ENCODE measurements at places on chromosomes 1 and 21. TPM values are rescaled to one million over a fixed set of nuclear protein-coding genes. Genes with fewer than 3 reads are reported as not detected.

GRCh38 chr1:234067581-234068337 lies 163.3 kb downstream of the SLC35F3 start:
- no peak for DNase-seq

DNA sequence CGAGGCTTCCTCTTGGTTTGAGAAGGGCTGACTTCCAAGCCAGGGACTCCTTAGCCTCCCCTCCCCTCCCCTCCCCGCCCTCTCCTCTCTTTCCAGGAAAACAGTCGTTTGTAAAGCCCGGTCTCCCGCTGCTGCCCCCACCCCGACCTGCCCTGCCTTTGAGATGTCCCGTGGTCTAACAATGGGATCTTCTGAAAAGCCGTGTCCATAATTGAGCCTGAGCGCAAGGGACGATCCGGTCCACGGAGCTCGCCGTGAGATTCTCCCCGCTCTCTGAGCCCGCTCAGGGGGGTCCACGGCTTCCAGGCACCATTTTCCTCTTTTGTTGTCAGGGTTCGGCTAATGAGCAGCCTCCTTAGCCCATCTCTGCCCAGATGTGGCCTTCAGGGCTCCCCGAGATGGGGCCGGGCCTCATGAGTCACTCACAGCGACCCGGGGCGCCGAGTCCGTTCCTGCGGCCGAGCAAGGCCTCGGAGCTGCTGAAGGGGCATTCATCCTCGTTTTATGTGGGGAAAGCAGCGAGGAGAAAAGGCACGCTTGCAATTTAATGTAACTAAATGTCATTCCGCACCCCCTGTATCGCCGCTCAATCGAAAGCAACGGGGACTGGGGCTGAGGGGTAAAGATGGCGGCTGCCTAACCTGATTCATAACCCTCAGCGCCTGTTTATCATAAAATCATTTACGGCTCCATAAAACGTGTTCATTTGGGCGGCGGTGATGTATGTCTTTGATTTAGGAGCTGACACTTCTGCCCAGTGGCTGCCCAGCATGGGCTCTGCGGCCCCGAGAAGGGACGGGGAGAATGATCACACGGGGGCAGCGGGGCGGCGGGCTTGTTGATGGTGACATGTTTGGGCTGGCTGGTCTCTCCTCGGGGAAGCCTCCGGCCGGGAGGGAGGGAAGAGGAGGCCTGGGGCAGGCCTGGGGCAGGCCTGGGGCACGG lies 232.6 kb upstream of the C1orf174 start:
- DNase-seq = no peak

DNA sequence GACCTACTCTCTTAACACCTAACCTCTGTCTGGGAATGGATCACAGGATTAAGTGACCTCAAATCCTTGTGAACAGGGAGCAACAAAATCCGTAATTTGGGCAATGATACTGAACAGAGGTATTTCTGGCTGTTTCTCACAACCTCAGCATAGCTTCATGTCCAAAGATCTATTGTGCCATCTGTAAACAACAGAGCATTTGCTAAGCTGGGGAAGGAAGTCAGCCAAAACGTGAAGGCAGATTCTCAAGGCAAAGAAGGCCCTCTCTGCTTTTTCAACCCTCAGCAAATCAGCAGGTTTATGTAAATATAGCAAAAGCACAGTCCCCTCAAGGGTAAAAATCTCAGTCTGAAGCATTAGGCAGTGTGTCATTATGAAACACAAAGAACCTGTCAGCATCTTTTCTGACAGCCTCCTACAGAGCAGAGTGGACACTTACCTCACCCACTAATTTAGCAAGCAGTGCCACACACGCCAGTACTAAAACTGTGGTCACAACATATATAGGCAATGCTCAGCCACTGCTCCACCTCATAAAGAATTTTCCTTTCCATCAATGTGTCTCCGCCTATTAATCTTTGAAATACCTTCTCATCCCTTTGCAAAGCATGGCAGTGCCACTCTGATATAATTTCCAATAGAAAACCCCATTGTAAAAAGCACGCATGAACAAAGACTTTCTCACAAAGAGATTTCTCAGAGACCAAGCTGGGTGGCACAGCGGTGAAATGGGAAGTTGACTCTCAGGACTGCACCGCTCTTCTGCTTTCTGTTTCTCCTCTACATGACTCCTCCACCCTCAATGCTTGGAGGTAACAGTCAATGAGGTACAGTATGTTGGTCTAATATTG lies 188.0 kb downstream of the RERE start:
- DNase-seq = no peak

- DNase-seq = no peak
Observed at GRCh38 chr1:75668813-75669212, 55.7 kb upstream of the ACADM start.

DNA sequence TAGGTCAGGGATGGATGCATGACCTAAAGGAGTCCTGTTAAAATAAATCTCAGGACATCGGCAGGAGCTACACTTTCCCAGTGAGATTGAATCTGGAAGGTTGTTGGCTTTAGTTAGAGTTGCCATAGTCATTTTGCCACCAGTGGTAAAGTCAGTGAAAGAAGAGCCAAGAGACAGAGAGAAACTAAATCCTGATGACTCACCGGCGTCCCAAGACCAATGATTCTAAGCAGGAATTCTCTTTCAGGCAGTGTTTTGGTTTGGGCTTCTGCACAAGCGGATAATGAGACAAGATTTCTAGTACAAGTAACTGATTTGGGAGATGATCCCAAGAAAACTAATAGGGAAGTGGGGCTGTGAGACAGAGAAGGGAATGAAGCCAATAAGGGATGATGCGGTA lies 88.8 kb upstream of the ETS2 start:
- no peak for DNase-seq

DNA sequence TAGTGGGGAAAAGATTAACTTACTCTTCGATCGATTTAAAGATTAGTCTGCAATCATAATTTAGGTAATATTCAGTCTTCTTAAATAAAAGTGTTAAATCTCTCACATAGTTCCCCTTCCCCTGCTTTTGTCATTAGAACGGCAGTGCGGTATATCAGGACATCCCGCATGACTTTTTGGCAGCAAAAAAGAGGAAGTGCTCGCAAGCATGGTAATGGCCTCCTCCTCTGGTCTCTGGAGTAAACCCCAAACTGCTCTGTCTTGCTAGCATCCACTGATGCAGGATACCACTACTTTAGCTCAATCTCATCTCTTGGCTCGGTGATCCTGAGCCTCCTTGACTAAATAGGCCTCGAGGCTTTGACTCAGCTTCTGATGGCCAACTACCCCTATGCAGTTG lies 78.7 kb upstream of the VAV3 start:
- DNase-seq = no peak

DNA sequence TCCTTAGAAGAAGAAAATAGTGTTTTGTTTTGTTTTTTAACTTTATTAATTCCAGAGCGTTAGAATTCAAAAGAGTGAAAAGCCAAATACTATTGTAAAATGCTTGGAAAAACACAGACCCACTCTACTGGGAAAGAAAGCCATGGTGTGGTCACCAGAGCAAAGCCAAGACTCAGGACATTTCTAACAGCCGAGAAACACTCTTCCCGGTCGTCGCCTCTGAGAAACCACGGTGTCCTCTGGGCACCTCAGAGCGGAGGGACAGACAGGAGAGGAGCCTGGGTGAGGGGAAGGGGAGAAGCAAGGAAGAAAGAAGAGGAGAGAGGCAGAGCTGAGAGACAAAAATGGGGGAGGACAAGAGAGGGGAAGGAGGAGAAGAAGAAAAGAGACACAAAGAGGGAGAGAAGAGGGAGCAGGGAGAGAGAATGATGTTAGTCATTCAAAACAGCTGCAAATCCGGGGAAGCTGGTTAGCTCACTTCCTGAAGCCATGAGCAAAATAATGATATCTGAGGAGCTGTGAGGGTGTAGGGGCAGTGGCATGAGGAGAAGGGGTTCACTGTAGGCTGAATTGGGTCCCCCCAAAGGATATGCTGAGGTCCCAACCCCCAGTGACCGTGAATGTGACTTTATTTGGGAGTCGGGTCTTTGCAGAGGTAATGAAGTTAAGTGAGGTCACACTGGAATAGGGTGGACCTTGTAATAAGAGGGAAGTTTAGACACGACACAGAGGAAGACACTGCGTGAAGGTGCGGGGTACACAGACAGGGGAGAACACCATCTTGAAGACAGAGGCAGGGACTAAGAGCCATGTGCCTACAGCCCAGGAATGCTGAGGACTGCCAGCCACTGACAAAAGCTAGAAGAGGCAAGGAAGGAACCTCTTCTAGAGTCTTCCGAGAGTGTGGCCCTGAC lies 58.2 kb upstream of the DMRTB1 start:
- DNase-seq = no peak

- DNase-seq = no peak
Observed at GRCh38 chr1:69171248-69171647, 396.5 kb upstream of the LRRC7 start.

Gene GPR37L1
- not detected for total RNA-seq

Gene RCSD1
- 86.3 TPM for total RNA-seq

Gene KHDRBS1
- 112 TPM for total RNA-seq

Gene NUDT4B
- 3.9 TPM for total RNA-seq

Gene CHD5
- total RNA-seq = 0.34 TPM

Gene TRIM63
- total RNA-seq = not detected

Gene VASH2
- total RNA-seq = not detected

Gene COG2
- 17.5 TPM for total RNA-seq

Gene OR2L8
- total RNA-seq = not detected

Gene LAMC1
- total RNA-seq = 0.33 TPM

Data from natural killer cell (primary cell).